ENCODE measurements at places on chromosomes 4 and X.

GRCh38 chrX:152343306-152343705 is 107.8 kb downstream of the GABRA3 start:
- DNase-seq, result no peak

- peak; percentile 16 for DNase-seq
These were observed at the start of gene ZNF827 for GRCh38 chr4:145938618-145939440. Gene ZNF827, minus strand, starts transcription at chr4:145938823. Its CDS starts 416 bp downstream, at chr4:145938407.

DNA sequence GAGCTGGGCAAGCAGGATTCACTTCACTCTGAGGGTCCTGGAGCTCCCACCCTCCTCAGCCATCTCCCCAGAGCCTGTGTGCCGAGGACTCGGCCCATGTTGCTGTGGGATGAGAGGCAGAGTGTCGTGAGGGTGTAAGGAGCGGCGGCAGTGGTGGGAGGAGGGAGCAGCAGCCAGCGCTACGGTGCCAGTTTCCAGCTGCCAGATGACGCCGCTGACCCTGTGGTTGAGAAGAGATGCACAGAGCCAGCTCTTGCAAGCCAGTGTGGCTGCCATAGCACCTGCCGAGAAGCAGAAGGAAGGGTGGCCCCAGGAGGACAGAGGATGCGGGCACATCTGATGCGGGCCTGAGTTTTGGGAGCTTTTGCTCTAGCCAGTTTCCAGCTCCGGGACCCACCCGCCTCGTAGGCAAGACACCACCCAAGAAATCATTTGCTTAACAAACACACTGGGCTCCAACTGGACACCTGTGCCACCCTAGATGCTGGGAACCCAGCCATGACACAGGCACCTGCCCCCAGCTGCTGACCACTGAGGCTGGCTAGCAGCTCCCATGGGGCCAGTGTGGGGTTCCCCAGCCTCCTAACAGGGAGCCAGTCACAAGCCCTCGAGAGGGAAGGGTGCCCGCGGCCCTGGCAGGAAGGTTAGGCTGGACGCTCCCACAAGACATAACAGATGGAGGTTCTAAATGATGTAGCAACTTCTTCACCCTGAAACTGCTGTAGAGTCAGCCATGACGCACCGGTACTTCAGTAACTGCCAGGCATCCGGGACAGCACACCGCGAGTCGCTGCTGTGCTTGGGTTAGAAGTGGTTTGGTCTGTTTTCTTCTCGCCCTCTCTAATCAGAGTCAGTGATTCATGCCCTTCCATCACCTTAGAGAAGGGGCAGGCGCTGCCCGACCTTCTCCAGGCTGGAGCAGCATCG is 8.9 kb downstream of the MSANTD1 start:
- no peak for DNase-seq

- no peak for DNase-seq
These were observed at the start of gene NUDT10 for GRCh38 chrX:51332188-51332942. Gene NUDT10, plus strand, starts transcription at chrX:51332822. Its CDS starts 144 bp downstream, at chrX:51332966.

- no peak for DNase-seq
These were observed 201.9 kb upstream of the PPARGC1A start for GRCh38 chr4:24091639-24092233.

GRCh38 chr4:86286726-86287125 is 73.1 kb downstream of the MAPK10 start:
- no peak for DNase-seq

GRCh38 chrX:1657367-1658070 is 42.7 kb downstream of the ASMT start:
- DNase-seq, result peak; percentile 19

DNA sequence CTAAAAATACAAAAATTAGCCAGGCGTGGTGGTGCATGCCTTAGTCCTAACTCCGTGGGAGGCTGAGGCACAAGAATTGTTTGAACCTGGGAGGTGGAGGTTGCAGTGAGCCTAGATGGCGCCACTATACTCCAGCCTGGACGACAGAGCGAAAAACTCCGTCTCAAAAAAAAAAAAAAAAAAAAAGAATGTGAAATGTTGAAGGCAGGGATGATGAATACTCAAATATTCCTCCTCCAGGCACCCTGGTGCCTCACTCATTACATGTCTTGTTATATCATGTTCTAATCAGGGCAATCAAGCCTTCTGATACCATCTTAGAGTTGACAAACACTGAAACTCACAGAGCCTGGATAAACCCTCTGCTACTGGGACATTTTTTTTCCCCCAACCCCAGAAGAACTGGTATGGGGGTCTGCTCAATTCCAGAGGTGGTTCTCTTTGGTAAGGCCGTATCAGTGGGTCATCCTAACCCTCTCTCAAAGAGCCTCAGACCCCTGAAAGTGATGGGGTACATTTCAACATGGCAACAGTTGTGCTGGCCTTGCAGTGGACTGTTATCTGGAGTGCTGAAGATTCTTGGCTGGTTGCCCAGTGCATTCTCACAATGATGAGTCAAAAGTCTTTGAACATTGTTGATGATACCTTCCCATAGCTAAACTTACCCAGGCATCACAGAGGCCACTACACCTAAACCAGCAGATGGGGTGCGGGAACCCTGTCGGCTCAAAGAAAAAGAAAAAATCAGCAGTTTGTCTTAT is 2.4 kb upstream of the SH3KBP1 start:
- no peak for DNase-seq

DNA sequence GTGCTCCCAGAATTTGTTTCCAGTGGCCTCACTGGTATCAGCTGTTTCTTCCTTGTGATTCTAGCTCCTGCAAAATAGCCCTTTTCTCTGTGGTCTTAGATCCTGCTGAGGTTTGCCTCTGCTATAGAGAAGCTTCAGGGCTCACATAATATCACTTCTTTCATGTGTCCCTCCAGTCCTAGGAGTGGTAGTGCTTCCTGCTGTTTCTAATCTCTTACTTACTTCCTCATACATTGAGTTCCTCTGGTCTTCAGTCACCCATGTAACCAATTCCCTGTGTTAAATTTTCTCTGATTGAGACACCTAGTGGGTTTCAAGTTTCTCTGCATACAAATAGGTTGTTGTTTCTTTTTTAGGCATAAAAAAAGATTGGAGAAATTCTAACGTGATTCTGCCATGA is 1567.9 kb downstream of the ARAP2 start:
- no peak for DNase-seq

DNA sequence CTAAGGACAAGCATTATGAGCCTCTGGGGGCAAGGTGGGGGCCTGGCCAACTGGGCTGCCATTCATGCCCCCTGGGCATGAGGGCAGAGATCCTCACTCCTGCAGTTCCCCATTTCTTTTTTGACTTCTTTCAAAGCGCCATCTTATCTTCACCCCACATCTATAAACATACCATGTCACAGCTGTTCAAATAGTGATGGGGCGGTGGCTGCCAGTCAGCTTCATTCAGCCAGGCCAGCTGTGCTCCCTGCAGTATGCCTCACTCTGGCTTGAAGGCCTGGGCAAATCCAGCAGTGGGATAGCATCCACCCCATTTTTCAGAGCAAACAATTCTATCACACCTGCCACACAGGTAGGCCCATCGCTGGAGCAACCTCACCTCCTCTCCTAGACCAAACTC is 85.5 kb downstream of the NHSL2 start:
- no peak for DNase-seq

- DNase-seq, result no peak
These were observed 143.3 kb downstream of the AWAT2 start for GRCh38 chrX:69906447-69906846.

- DNase-seq, result no peak
These were observed 160.1 kb upstream of the LDB2 start for GRCh38 chr4:17058536-17058915.

- DNase-seq, result no peak
These were observed 572.0 kb upstream of the PABPC4L start for GRCh38 chr4:134773497-134774000.

GRCh38 chrX:95974096-95974470 is 710.6 kb upstream of the DIAPH2 start:
- DNase-seq, result no peak

DNA sequence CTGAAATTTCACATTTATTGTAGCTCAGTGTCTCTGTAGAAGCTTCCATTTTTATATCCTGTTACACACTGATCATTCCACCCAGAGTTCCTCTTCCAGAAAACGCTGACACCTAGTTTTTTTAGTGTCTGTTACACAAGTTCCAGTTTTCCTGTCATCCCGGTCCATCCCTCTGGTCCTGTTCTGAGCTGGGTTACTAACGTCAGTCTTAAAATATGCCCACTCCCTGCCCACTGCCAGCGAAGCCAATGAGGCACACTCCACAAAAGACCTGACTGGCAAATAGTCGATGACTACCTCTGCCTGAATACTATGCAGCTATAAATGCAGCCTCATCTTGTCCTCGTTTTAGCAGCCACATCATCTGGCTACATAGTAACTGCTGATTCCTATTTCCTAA is 30.9 kb upstream of the DDX3X start:
- no peak for DNase-seq

- no peak for DNase-seq
These were observed 654.9 kb upstream of the HTR2C start for GRCh38 chrX:113929004-113929403.

- DNase-seq, result no peak
These were observed 326.9 kb upstream of the SLIT2 start for GRCh38 chr4:19924761-19925160.

- no peak for DNase-seq
These were observed 204.5 kb downstream of the NLGN4X start for GRCh38 chrX:6024204-6024603.

DNA sequence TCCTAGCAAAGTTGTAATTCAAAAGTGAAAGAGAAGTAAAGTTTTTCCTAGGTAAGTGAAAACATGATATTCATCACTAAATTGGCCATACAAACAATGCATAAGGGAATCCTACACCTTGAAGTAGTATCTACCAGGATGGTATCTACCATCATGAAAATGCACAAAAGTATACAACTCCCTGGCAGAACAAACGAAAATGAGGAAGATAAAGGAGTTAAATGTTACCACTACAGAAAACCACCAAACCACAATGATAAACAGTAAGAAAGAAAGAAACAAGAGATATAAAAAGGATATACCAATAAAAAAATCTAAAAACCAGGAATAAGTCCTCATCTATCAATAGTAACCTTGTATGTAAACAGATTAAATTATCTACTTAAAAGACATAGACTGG is 26.9 kb downstream of the GK2 start:
- DNase-seq, result no peak

Data from stimulated activated CD8-positive, alpha-beta memory T cell treated with anti-CD3 and anti-CD28 coated beads, Interleukin-15, amount 100 ng/mL, for 24 hours (primary cell).